ENCODE measurements at places on chromosomes 4 and X.

- no peak for DNase-seq
Measured at GRCh38 chrX:1751781-1752180, 136.9 kb downstream of the ASMT start.

DNA sequence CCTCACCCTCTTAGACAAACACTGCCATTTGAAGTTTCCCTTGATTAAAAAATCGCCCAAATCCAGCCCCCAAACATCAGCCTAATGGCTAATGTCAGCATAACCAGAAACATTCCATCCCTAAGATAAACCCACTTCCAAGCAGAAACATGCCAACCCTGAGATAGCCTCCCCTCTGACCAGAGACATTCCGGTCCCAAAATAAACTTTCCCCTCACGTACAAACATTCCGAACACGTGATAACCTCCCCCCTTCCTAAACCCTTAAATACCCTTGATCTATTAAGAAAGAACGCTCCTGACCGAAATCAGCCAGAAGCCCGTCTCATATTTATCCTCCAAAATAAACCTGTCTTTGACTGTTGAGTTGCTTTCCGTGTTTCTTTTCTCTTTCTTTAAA is 237.2 kb downstream of the ASMT start:
- no peak for DNase-seq

DNA sequence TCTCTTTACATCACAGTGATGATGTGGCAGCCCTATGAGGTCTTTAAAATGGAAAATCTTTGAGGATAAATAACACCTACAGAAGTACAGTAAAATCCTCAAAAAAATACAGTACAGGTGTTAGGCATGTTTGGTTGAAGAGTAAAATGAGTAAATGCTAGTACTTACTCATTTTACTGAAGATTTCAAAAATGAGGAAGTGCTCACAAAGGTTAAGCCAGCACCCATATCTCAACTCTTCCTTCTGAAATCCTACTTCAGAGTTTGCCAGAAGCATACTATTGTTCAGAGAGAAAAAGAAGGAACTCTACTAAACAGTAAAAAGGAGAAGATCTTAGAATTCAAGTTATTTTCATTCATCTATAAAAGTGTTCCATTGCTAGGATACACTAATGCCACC is 130.9 kb downstream of the CBR4 start:
- DNase-seq = no peak

DNA sequence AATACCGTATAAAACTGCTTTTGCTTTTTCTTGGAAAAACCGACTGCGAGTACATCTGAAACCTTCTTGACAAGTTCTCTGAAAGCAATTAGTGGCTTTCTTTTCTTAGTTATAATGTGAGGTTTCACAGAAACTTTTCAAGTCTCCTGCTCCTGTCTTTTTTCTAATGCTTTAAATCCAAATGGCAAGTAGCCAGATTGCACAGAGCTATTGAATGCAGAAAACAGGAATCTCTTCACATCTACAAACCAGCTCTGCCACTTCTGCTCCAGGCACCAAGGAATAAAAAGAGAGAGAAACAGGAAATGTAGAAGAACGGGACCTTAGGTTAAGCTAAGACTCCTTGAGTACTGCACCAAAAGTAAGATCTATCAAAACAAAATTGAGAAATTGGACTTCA is 267.3 kb upstream of the TET2 start:
- no peak for DNase-seq

- DNase-seq = peak; percentile 45
Measured at GRCh38 chrX:18983666-18984380, at the start of gene PHKA2. PHKA2 (minus strand) TSS chrX:18984114; CDS start chrX:18983932, 182 bp downstream.

DNA sequence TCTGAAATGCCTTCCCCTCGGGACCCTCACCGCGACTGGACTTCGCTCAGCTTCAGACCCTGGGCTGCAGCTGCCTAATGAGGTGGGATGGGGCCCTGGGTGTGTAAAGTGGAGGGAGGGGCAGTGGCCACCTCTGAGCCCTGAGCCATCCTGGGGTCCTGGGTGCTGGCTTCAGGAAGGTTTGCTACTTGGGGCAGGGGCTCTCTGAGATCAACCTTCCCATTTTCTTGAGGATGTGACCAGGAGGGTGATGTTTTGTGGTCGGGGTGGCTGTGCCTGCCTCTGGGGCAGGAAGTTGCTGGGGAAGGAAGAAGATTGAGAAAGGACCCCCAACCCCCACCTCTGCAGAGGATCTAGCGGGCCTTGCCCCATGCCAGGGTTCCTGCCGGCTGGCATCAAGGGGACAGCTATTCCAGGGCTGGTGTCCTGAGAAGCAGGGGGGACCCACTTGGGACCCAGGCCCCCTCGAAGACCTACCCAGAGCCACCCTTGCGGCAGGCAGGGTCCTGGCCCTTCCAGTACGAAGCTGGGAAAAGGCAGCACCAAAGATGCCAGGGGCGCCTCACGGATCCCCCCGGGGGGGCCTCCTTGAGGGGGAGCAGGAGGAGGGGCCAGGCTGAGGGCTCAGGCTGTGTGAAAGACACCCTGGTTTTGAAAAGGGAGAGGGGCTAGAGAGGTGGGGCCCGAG is 6.5 kb downstream of the SH3BP2 start:
- DNase-seq = peak; percentile 3
